ENCODE measurements at places on chromosomes 1 and 21.

GRCh38 chr1:41743366-41743765, 175.4 kb downstream of the HIVEP3 start:
- DNase-seq, result no peak
- H3K4me1 ChIP-seq, result peaks cover 54% of the 10 kb centered on the region
- no peak overlapping the region for H3K27ac ChIP-seq
- H3K27me3 ChIP-seq, result no peaks in the 10 kb centered on the region
- H3K36me3 ChIP-seq, result no peaks in the 10 kb centered on the region

DNA sequence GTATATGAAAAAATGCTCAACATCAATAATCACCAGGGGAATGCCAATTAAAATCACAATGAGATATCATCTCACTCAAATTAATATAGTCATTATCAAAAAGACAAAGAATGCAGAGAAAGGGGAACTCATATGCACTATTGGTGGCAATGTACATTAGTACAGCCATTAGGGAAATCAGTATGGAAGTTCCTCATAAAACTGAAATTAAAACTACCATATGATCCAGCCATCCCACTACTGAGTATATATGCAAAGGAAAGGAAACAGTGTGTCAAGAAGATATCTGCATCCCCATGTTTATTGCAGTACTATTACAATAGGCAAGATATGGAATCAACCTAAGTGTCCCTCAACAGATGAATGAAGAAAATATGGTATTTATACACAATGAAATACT, 32.1 kb upstream of the TEKT2 start:
- no peak overlapping the region for H3K27ac ChIP-seq
- H3K36me3 ChIP-seq, result peaks cover 22% of the 10 kb centered on the region
- H3K4me3 ChIP-seq, result no peak overlapping the region
- H3K4me1 ChIP-seq, result no peaks in the 10 kb centered on the region

DNA sequence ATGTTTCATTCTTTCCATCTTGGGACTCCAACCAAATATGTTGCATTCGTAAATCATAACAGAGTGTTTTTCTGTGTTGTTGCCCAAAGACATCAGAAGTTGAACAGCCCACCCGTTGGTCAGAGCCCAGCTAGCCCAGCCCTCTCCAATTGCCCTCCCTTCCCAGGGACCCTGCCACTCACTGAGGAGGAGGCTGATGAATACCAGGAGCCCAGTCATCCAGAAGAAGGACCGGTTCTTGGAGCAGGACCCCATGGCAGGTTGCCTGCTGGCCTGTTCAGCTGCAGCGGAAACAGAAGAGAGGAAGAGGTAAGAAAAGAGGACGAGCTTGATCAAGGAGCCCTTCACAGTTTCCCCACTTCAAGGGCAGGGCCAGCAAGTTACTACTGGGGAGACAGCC, 172.2 kb upstream of the ETV3 start:
- H3K4me3 ChIP-seq, result no peak overlapping the region
- no peak for DNase-seq
- H3K27ac ChIP-seq, result no peak overlapping the region

DNA sequence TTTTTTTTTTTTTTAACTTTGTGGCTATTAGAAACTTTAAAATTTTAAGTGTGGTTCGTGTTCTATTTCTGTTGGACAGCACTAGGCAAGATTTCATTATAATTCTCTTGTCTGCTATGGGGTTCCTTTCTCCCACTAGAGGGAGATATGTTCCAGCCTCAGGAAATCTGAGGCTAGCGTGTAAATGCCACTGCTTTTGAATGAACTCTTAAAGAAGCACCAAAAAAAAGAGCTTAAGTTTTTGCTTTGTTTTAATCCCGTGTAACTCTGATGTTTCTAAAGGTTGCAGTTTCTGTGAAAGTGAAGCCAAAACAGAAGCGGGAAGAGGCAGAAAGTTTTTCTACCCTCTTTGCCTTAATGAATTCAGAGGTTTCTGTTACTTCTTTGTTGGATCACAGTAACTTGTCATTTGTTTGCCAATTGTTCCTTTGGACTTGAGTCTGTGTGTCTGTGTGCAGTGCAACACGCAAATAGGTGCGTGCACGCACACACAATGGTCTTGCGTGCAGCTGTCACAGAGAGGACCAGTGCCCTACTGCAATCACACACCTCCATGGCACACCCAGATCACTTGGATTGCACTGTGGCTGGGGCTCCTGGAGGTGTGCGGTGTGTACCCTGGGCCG, 32.3 kb downstream of the HHAT start:
- DNase-seq, result no peak
- H3K27me3 ChIP-seq, result no peaks in the 10 kb centered on the region
- H3K4me1 ChIP-seq, result peaks cover 7% of the 10 kb centered on the region
- no peak overlapping the region for H3K4me3 ChIP-seq

DNA sequence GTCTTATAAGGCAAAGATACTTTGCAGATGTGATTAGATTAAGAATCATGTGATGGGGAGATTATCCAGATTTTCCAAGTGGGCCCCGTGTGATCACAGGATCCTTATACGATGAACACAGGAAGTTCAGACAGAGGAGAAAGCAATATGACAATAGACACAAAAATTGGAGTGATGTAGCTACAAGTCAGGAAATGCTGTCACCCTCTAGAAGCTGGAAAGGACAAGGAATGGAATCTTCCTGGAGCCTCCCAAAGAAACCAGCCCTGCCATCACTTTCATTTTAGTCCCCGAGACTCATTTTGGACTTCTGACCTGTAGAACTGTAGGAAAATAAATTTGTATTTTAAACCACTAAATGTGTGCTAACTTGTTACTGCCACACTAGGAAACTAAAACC, 61.9 kb upstream of the C1orf21 start:
- no peaks in the 10 kb centered on the region for H3K36me3 ChIP-seq
- no peaks in the 10 kb centered on the region for H3K4me1 ChIP-seq
- no peak overlapping the region for H3K27ac ChIP-seq
- peaks cover 8% of the 10 kb centered on the region for H3K27me3 ChIP-seq

DNA sequence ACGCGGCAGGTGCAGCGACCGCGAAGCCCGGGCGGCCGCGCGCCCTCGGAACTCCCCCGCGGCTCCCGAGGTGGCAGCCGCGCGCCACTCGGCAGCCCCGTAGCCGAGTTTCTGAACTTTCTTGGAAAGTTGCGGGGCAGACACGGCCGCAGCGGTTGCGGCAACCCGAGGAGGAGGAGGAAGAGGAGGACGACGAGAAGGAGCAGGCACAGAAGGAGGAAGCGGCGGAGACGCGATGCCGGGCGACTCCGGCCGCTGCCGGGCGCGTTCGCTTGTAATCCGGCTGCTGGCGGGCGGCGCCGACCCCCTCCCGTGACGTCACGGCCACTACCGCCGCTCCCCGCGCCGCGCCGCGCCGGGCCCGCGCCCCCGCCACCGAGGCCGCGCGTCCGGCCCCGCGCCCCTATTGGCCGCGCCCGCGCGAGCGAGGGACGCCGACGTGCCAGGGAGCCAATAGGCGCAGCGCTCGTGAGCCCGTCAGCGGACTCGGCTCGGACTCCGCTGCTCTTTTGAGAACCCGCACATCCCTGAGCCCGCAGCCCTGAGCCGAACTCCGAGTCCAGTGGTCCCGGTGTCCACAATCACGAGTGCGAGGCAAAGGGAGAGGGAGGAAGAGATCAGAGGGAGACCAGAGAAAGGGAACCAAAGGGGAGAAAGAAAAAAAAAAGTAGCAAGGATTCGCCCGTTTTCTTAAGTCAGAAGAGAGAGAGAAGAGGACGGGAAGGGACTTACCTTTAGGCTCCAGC, 736 bp upstream of the BARHL2 start:
- H3K36me3 ChIP-seq, result peaks cover 9% of the 10 kb centered on the region
- H3K4me3 ChIP-seq, result peak overlapping the region; percentile 65
- peaks cover 16% of the 10 kb centered on the region for H3K4me1 ChIP-seq
- DNase-seq, result no peak
- H3K27ac ChIP-seq, result peak overlapping the region; percentile 80

DNA sequence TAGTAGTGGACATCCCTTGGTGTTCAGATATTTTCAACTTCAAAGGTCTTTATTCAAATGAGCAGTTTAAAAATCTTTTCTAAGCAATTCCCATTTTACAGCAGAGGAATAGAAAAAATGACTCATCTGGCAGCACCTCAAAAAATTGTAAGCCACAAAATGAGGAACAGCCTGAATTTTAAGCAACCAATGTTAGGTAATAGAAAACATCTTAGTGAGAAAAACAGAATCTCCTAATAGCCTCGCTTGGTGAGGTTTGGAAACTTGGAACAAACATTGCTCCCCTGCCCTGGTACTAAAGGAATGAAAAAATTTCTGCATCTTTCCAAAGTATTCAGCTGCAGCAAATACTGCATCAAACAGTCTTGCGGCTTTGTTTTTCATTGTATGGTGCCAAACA, 264.4 kb downstream of the NTNG1 start:
- H3K27me3 ChIP-seq, result no peaks in the 10 kb centered on the region
- no peak overlapping the region for H3K4me3 ChIP-seq
- H3K27ac ChIP-seq, result no peak overlapping the region
- no peaks in the 10 kb centered on the region for H3K4me1 ChIP-seq

GRCh38 chr1:109904105-109904817, 6.4 kb upstream of the CSF1 start:
- H3K27ac ChIP-seq, result no peak overlapping the region
- DNase-seq, result no peak
- peaks cover 6% of the 10 kb centered on the region for H3K36me3 ChIP-seq

GRCh38 chr1:219945795-219946194, 17.4 kb upstream of the SLC30A10 start:
- H3K36me3 ChIP-seq, result no peaks in the 10 kb centered on the region
- no peak for DNase-seq
- no peak overlapping the region for H3K27ac ChIP-seq
- no peak overlapping the region for H3K4me3 ChIP-seq

DNA sequence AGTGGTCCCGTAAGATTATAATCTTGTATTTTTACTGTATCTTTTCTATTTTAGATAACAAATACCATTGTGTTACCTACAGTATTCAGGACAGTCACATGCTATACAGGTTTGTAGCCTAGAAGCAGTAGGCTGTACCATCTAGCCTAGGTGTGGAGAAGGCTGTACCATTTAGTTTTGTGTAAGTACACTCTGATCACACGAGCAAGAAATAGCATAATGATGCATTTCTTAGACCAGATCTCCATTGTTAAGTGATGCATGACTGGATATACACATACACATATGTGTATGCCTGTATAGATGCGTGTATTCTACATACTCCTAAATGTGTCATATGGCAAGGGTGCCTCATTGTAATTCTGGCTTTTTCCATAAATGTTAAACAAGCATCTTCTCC, 33.9 kb downstream of the GALNT2 start:
- no peak overlapping the region for H3K27ac ChIP-seq
- H3K36me3 ChIP-seq, result peaks cover 3% of the 10 kb centered on the region
- H3K4me1 ChIP-seq, result peaks cover 43% of the 10 kb centered on the region
- DNase-seq, result no peak
- no peak overlapping the region for H3K4me3 ChIP-seq

DNA sequence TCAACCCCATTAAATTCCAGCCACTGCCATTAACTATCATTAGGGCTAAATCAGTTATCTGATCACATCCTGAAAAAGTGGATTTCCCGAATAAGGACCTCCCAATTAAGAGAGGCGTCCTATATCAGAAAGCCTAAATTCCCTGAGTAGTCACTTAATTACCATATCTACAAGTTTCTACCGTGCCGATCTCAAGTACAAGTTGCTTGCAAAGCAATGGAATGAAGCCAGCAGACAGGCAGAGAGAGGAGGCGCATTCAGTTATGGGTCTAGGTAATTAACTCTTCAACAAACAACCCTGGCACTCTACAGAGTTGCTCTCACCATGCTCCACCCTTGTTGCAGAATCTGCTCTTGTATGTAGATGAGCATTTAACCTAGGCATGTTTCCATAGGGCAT, 494.6 kb upstream of the RUNX1 start:
- H3K27me3 ChIP-seq, result peaks cover 9% of the 10 kb centered on the region
- H3K27ac ChIP-seq, result no peak overlapping the region
- H3K36me3 ChIP-seq, result no peaks in the 10 kb centered on the region
- DNase-seq, result no peak

DNA sequence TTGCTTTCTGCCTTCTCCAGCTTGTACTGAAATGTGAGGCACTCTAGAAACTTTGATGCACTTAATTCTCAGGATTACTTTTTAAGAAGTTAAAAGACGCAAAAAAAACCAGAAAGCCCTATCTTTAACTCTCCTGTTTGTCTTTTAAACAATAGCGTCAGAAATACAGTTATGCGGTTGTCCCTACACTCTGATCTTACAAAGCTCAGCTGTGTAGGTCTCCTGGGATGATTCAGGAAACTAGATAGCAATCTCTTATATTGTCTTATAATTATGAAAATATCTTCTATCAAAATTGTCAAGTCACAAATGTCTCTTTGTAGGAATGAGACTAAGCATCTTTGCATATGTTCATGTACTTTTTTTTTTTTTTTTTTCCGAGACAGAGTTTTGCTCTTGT, 26.9 kb upstream of the RCAN3 start:
- DNase-seq, result no peak
- peaks cover 24% of the 10 kb centered on the region for H3K36me3 ChIP-seq
- peaks cover 17% of the 10 kb centered on the region for H3K4me1 ChIP-seq

- no peak overlapping the region for H3K4me3 ChIP-seq
- H3K4me1 ChIP-seq, result peaks cover 21% of the 10 kb centered on the region
- H3K36me3 ChIP-seq, result no peaks in the 10 kb centered on the region
- no peak for DNase-seq
These were observed 64.6 kb downstream of the WNT9A start for GRCh38 chr1:227883073-227883520.

DNA sequence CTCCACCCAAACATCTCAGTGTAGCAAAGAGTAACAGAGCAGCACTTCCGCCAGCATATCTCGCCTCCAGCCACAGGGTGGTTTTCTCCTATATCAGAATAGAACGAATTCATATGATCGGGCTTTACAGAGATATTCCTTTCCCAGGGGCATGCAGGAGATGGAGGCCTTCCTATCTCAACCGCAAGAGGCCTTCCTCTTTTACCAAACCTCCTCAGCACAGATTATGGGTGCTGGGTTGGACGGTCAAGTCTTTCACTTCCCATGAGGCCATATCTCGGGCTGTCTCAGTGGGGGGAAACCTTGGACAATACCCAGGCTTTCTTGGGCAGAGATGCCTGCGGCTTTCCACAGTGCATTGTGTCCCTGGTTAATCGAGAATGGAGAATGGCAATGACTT, 65.8 kb downstream of the OVGP1 start:
- no peak overlapping the region for H3K4me3 ChIP-seq
- no peaks in the 10 kb centered on the region for H3K36me3 ChIP-seq
- H3K27ac ChIP-seq, result no peak overlapping the region

- peaks cover 52% of the 10 kb centered on the region for H3K4me1 ChIP-seq
- H3K27me3 ChIP-seq, result no peaks in the 10 kb centered on the region
- DNase-seq, result peak; percentile 69
- H3K36me3 ChIP-seq, result peaks cover 18% of the 10 kb centered on the region
These were observed at the start of gene LYST for GRCh38 chr1:235866205-235866912. Gene LYST (minus strand): TSS chr1:235866906. CDS start chr1:235830417, 36,489 bp downstream.

DNA sequence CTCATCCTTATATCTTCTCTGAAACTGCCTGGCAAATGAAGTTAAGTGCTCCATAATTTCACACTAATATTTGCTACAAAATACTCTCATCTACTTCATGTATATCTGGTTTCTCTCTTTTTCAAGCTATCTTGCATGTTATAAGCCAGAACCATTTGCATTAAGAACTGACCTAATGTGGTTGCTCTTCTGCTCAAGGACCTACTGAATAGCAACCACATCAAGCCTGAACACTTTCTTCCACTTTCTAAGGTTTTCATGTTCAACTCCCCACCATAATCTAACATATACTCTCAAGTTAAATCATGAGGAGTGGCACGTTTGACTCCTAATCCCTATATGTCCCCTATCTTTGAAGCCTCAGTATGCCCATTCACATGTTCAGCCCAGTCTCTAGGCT, 27.2 kb downstream of the RGS1 start:
- no peak overlapping the region for H3K4me3 ChIP-seq
- H3K27ac ChIP-seq, result no peak overlapping the region
- no peaks in the 10 kb centered on the region for H3K27me3 ChIP-seq
- DNase-seq, result no peak
